ENCODE measurements at places on chromosomes 1 and 21. TPM values are rescaled to one million over a fixed set of nuclear protein-coding genes. Genes with fewer than 3 reads are reported as not detected.

DNA sequence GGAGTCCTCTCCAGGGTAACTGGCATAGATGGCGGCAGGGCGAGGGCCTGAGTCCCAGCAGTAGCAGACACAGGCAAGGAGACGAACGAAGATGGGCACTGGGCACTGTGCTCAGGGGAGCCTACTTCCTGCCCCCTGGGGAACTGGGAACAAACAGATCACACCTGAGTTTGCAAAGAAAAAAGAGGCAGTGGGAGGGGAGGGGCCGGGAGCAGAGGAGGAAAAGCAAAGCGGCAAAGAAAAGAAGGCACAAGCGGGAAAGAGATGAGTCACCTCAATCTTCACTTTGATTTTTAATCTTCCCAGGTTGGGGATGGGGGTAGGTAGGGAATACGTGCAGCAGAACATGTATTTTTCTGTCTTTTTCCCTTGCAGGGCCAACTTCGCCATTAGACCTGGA is 44.0 kb downstream of the ZSCAN20 start:
- no peaks in the 10 kb centered on the region for H3K36me3 ChIP-seq
- H3K4me3 ChIP-seq: no peak overlapping the region
- DNase-seq: no peak
- no peak overlapping the region for H3K27ac ChIP-seq

- no peak for DNase-seq
- no peak overlapping the region for H3K27ac ChIP-seq
- H3K36me3 ChIP-seq: peaks cover 3% of the 10 kb centered on the region
These were observed 5.5 kb downstream of the STK40 start for GRCh38 chr1:36380143-36380619.

DNA sequence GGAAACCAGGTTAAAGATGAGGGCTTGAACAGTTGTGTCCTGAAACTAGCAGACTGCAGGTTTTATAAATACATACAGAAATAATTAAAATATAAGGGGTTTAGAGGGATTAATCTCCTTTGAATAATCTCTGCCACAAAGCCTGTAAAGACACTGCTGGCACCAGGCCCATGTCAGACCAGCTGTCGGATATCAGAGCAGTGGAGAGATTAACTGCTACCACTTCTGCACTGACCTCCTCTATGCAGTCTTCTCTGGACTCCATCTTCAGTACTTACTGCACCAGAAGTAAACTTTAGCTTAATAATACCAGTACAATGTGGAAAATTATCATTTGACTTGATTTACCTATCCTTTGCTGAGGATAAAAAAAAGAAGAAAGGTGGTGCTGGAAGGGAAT is 128.6 kb downstream of the LHX4 start:
- no peaks in the 10 kb centered on the region for H3K36me3 ChIP-seq
- H3K4me1 ChIP-seq: peaks cover 12% of the 10 kb centered on the region
- H3K27ac ChIP-seq: no peak overlapping the region
- H3K27me3 ChIP-seq: no peaks in the 10 kb centered on the region
- DNase-seq: no peak
- H3K4me3 ChIP-seq: no peak overlapping the region

Gene FLG
- 1.5 TPM for total RNA-seq

Gene TNNI3K
- total RNA-seq: not detected

DNA sequence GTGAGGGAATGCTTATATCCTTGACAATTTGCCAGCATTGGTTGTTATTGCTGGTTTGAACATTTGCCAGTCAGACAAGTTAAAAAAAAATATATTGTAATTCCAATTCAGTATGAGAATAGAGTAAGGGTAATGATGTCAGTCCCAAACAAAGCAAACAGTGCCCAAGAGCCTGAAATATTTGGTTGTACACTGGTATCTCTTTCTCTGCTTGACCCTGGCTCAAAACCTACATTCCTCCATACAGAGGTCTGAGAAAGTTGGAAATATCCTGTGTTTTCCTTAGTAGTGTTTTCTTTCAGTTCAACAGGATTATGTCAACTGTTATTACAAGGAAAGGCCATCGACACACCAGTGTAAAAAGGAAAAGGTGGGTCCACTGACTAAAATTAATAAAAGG is 145.6 kb downstream of the MRPL39 start:
- no peak overlapping the region for H3K27ac ChIP-seq
- no peaks in the 10 kb centered on the region for H3K4me1 ChIP-seq
- no peaks in the 10 kb centered on the region for H3K27me3 ChIP-seq
- H3K36me3 ChIP-seq: no peaks in the 10 kb centered on the region

DNA sequence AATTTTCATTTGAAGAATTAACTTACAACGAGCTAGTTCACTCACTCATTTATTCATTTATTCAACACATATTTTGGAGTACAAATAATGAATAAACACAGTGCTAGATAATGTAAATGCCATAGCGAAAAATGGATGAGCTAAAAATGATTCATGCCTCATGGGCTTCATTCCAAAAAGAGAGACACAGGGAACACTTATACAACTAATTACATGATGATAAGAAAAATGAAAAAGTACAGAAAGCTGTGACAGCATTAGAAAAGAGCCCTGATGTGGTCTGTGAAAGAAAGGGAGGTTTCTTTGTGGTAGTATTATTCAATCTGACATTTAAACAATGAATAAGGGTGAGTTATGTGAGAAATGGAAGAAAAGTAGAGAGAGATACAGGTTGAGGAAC is 726.4 kb downstream of the AMY1C start:
- DNase-seq: no peak
- H3K27me3 ChIP-seq: no peaks in the 10 kb centered on the region
- H3K4me3 ChIP-seq: no peak overlapping the region

Gene SLC35F3
- total RNA-seq: 0.49 TPM

Gene CLDN14
- not detected for total RNA-seq

DNA sequence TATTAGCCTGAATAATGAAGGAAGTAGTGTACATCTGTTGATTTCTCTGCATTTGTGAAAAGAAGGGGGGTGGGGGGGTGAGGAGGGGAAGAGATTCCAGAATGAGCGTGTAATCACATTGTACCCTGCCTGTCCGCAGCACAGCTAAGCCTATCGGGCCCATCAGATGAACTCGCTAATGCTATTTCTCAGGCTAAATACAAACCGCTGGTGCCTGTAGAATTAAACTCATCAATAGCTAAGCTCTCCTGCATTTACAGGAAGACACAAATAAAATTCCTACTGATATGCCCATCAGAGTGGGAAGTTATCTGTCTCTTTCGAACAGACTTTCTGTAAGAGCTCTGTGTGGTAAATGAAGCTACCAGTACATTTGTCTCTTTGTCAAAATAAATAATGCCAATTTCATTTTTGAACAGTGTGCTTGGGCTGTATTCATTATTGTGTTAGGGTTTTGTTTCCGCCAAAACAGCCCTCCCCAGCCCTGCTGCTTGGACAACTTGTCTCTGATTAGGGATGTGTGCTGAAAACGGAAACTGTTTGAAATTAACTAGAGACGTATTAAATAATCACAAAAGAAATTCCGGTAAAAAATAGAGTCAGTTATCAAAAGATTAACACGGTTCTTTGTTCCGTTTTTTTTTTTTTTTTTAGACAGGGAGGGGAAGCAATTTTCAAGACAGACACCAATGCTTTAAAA is 305.4 kb downstream of the TTLL7 start:
- no peaks in the 10 kb centered on the region for H3K36me3 ChIP-seq
- peaks cover 14% of the 10 kb centered on the region for H3K4me1 ChIP-seq
- no peaks in the 10 kb centered on the region for H3K27me3 ChIP-seq
- DNase-seq: no peak

Gene MLLT11
- 3.7 TPM for total RNA-seq

Gene AMIGO1
- 6.4 TPM for total RNA-seq

- no peak for DNase-seq
- peaks cover 83% of the 10 kb centered on the region for H3K4me1 ChIP-seq
- H3K27ac ChIP-seq: no peak overlapping the region
- H3K27me3 ChIP-seq: no peaks in the 10 kb centered on the region
- no peaks in the 10 kb centered on the region for H3K36me3 ChIP-seq
These were observed 8.5 kb downstream of the TP53BP2 start for GRCh38 chr1:223837206-223837605.

DNA sequence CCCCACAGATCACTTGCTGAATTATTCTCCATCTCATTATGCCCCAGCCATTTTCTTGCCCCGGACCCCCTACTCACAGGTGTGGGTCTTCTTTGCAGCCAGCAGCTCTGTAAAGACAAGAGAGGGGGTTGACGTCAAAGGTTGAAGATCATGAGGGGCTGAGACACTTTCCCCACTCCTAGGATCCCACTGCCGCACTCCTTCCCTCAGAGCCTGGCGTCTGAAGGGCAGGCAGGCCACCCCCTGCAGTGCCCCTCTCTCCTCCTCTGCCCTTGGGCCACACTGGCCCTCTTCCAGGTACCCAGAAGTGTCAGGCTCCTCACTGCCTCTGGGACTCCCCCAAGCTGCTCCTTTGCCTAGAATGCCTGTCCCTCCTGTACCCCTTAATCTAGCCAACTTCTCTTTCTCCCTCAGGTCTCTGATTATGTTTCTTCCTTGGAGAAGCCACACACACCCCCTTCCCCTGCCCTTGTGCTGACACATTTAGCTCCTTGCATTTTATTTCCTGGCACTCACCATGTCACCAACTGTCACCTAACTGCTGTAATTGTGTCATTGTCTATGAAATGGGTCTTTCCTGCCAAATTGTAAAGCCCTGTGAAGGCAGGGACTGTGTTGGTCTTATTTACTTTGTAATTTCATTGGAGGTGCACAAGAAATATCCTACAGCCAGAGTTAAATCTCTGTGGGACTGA is 2.1 kb downstream of the RORC start:
- no peak overlapping the region for H3K27ac ChIP-seq
- DNase-seq: no peak
- H3K27me3 ChIP-seq: no peaks in the 10 kb centered on the region
- H3K36me3 ChIP-seq: no peaks in the 10 kb centered on the region
- H3K4me1 ChIP-seq: peaks cover 25% of the 10 kb centered on the region

GRCh38 chr1:2311184-2312032 is 79.9 kb downstream of the MORN1 start:
- H3K27ac ChIP-seq: peak overlapping the region; percentile 96
- H3K4me3 ChIP-seq: no peak overlapping the region
- peaks cover 61% of the 10 kb centered on the region for H3K4me1 ChIP-seq
- no peaks in the 10 kb centered on the region for H3K36me3 ChIP-seq

- DNase-seq: no peak
- no peak overlapping the region for H3K27ac ChIP-seq
- no peaks in the 10 kb centered on the region for H3K36me3 ChIP-seq
- peaks cover 11% of the 10 kb centered on the region for H3K4me1 ChIP-seq
- H3K27me3 ChIP-seq: no peaks in the 10 kb centered on the region
These were observed 72.1 kb downstream of the LMX1A start for GRCh38 chr1:165284454-165284853.
